ENCODE measurements at places on chromosomes 12 and 14.
A peak's percentile ranks its signal among the peaks of the same experiment; 100 is the strongest.

- DNase-seq, result peak; percentile 37
Measured at GRCh38 chr14:73764406-73765280, 50.5 kb upstream of the PNMA1 start.

DNA sequence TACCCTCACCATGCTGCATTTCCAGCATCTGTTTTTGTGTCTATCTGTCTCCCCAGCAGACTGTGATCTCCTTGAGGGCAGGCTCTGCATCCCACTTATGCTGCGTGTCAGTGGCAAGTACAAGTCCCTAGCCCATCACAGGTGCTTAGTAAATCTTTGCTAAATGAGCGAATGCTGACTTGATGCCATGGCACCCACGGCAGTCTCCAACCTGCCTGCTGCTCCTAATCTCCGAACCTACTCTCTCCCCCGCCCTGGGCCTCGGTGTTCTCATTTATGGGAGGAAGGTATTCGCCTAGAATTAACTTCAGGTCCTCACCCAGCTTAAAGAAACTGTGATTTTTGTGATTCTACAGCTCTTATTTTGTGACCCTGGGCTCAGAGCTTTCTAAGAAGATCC, 109.9 kb downstream of the PRMT8 start:
- DNase-seq, result no peak

- DNase-seq, result no peak
Measured at GRCh38 chr14:93749076-93749420, 39.2 kb downstream of the PRIMA1 start.

DNA sequence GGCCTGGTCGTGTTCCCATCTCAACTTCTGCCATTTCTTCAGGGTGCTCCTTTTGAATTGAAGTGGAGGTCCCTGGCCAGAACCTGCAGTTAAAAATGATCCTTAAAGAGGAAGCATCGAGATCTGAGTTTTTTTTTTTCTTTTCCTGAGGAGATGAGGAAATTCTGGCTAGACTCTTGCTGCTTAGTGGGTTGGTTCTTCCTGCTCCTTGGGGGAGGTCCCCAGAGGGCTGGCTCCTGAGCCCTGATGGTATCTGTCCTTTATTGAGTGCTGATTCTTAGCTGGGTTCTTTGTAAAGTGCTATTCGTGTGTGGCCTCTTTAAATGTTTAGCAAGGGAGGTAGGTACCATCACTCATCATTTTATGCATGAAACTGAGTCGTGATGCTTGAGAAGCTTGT, 11.7 kb downstream of the PELI2 start:
- no peak for DNase-seq

DNA sequence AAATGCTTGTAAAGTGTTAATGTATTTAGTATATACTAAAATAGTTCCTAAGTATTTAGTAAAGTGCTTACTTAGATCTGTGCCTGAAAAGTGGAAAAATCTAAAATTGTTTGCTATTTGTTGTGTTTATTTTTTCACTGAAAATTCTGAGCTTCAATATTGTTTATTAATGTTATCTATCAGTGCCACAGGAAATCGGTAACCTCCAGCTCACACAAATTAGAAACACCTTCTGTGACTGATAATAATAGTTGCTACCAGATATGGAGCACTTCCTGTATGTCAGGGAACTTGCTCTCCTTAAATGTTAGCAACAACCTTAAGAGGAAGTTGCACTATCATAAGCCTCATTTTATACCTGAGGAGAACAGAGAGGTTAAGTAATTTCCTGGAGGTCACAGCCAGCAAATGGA, 723 bp upstream of the LRP10 start:
- no peak for DNase-seq

DNA sequence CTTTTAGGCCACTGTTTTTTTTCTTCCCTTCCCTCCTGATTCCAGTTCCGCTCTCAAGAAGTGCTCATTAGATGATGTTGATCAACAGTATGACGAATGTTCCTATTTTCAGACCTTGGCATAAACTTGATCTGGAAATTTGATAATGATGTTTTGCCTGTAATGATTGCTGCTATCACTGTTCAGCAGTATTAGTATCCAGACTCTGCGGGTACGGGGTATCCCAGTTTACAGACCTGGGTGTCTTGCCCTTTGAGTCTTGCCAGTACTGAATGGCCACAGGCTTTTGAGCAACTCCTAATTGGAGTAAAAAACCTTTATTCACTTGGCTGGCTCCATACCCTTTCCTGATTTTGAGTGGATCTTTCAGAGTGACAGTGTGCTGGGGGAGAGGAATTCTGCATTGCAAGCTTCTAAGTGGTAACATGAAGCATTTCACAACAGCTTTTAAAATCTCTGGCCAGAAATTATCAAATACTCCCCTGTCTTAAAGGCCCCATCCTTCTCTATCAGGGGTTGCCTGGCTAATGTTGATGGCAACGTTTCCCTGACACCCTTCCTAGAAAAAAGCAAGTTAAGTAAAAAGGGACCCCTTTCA, 5.9 kb upstream of the ASB8 start:
- DNase-seq, result no peak

- DNase-seq, result no peak
Measured at GRCh38 chr12:89311703-89312293, 40.5 kb downstream of the DUSP6 start.

DNA sequence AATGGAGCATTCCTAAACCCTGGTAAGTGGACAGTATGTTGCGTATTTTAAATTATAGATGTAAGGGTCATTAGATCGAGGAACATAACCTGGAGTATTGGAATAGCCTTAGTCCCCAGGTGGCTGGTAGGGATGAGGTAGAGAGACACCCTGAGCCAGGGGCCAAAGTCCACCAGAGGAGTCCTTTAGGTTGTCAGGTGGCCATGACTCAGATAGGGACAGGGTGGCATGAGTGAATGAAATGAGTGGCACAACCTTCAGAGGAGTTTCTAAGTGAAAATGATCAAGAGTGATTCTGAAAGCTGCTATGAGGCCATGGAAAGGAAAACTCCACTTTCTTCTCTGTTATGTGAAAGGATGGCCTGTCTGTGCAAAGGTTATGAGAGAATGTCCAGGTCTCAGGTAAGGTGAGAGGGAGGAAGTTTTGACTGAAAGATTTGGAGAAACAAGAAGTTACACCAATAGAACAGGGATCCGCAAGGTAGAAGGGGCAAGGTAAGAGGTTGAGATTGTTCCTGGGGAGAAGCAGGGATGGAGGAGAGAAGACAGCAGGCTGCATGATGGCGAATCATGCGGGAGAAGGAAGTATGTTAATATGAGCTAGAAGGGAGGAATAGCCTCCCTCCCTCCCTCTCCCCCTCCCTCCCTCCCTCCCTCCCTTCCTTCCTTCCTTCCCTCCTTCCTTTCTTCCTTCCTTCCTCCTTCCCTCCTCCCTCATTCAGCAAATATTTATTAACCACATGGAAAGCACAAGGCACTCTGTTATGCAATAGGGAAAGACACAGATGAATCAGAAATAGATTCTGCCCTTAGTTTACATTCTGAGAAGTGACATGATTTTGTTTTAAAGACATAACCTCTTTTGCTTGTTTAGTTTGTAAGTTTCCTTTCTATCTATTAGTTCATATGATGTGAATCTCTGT, 14.0 kb upstream of the RIPK3 start:
- no peak for DNase-seq

GRCh38 chr14:76904740-76905569, 78.7 kb downstream of the LRRC74A start:
- DNase-seq, result no peak

GRCh38 chr12:114767084-114767760, 83.2 kb upstream of the TBX3 start:
- no peak for DNase-seq

- DNase-seq, result no peak
Measured at GRCh38 chr14:50846226-50846880, 15.4 kb upstream of the NIN start.

- DNase-seq, result no peak
Measured at GRCh38 chr14:55052269-55052930, 953 bp downstream of the MAPK1IP1L start.

DNA sequence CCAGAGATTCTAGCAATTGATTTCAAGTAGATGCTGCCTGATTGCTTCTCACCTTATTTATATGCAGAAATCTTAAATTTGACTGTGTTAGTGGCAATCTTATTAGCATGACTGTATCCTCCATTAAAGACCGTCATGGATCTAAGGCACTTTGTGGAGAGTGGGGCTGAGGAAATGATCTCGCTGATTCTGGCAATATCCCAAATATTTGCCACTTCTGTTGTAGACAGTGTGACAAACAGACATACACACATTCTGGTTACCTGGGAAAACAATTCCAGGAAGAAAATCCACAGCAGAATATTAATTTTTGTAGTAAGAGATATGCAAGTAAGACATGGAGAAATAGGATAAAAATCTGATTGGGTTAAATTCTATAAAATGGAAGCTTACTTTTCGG, 269.0 kb upstream of the G2E3 start:
- no peak for DNase-seq

Measured in anterior cingulate cortex (tissue), 58 donors.